ENCODE measurements at places on chromosomes 13 and 19.

GRCh38 chr13:75251188-75251587, 230.8 kb downstream of the TBC1D4 start:
- DNase-seq = no peak

GRCh38 chr13:111948281-111948680, 118.7 kb upstream of the SOX1 start:
- no peak for DNase-seq

DNA sequence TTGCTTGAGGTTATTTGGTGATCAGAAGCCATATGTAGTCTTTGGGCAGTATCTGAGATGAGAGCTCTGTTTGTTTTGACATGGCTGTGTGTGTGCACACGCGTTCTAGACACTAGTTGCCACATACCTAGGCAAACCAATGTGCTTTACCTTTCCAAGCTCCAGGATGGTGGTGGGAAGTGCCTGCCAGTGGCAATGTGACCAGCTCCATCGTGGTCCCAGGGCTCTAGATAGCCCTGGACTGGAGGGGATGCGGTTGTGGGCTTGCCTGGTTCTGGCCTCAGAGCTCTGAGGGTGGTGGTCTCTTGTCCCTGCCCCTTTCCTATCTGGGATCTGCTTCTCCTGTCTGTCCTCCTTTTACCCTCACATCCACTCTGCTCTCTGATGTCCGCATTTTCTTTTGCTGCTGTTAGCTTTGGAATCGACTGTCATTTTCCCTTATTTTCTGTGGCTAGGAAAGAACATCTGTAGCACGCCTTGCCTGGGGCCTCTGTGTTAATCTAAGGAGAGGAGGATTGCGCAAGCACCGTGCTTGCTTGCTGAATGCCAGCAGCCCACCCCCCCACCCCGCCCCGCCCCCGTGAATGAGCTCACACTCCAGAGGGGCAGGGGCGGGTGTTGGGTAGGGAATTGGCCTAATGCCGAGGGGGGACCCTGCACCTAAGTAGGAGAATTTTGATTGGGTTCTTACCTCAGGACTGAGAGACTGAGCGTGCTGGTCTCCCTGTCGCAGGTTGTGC, 89.5 kb downstream of the ARHGEF7 start:
- peak; percentile 51 for DNase-seq

DNA sequence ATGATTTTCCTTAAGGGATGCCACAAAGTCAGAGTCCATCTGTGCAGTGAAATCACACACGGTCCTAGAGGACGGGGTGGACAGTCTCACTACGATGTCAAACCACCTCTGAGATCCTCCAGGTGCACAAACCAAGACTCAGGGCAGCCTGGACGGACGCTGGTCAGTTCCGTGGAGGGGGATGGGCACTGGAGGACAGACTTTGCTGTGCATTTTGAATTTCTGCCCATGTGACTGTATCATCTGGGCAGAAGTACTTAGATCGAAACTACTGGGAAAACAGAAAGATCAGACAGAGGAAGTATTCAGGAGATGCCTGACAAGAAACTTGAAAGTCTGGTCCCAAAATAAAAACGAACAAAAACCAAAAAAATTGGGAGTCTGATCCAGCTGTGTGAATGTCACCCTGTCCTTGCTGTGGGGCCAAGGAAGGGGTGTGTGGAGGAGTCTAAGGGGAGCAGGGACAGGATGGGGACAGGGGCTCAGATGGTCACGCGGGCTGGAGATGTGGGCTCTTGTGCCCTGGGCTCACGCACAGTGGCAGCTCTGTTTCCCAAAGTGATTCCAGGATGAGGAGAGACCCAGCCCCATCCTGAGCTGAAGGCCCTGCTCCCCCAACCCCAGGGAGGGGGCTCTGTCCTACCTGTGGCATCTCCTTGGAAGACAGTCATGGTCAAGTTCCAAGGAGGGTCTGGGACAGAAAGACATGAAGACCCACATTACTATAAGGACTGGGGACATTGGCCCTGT, 1.5 kb downstream of the SIGLEC8 start:
- no peak for DNase-seq

DNA sequence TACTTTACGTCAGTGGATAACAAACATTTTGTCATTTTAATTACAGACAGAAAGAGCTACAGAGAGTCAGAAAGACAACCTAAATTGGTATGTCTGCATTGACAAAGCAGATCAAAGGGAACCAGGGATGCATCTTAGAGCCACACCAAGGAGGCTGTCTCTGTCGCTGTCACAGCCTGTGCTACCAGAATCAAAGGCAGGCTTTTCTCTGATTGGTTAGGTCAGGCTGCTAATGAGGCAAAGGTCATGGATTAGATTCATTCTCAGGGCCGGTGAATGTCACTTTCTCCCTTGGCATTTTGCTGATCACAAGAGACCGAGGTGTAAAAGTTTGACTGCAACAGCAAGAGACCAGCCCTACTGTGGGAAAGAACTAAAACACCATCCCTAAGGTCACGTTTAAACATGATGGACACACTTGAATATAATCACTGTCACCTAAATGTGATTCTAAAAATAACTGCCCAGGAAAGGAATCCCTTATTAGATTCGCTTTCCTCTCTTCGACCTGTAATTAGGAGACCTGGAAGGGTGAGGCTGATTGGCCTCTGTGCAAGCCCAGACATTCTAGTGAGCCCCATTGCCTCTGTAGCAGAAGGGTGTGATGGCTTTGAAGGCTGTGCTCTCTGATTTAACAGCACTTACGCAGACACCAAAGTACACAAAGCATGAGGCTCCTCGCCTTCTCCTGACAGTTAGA, 314.4 kb upstream of the NBEA start:
- no peak for DNase-seq

DNA sequence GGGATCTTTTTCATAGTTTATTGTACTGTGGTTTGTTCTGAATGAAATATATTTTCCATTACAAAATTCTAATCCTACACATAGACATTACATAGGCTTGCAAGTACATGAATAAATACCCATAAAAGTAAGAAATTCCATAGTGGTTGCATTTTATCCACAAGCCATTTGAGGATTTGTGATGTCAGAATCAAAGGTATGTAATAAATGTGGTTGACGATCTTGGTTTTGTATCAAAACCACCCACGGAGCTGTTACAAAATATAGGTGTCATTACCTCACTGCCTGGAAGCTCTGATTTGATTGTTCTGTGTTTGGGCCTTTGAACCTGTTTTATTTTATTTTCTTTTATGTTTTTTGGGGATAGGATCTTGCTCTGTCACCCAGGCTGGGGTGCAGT, 125.1 kb downstream of the NALCN start:
- no peak for DNase-seq

GRCh38 chr13:50635504-50635903, 208.0 kb downstream of the DLEU7 start:
- DNase-seq = no peak

- no peak for DNase-seq
Measured at GRCh38 chr19:18778826-18779495, 12.1 kb downstream of the COMP start.

- no peak for DNase-seq
Measured at GRCh38 chr13:55576389-55576788, 1564.3 kb upstream of the PRR20A start.

GRCh38 chr19:16920816-16921529, 32.2 kb downstream of the F2RL3 start:
- peak; percentile 79 for DNase-seq

DNA sequence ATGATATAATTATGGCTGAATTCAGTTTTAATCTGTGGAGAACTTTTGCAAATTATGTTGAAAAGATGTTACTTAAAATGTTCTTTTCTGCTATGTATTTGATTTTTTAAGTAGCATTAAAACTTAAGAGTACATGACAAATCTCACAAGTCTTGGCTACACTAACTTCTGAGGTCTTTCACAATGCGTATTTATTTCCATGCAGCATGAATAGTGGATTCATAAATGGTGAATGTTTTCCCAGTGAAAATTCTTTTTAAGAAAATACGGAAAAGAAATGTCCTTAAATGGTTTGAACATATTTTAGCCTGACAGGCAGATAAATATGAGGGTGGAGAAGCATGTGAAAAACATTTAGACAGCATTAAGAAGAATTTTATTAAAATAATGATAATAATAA, 30.2 kb downstream of the GARRE1 start:
- no peak for DNase-seq

GRCh38 chr19:39483141-39483540, 2.5 kb downstream of the TIMM50 start:
- DNase-seq = no peak

- no peak for DNase-seq
Measured at GRCh38 chr13:78065141-78065540, 146.5 kb upstream of the EDNRB start.

DNA sequence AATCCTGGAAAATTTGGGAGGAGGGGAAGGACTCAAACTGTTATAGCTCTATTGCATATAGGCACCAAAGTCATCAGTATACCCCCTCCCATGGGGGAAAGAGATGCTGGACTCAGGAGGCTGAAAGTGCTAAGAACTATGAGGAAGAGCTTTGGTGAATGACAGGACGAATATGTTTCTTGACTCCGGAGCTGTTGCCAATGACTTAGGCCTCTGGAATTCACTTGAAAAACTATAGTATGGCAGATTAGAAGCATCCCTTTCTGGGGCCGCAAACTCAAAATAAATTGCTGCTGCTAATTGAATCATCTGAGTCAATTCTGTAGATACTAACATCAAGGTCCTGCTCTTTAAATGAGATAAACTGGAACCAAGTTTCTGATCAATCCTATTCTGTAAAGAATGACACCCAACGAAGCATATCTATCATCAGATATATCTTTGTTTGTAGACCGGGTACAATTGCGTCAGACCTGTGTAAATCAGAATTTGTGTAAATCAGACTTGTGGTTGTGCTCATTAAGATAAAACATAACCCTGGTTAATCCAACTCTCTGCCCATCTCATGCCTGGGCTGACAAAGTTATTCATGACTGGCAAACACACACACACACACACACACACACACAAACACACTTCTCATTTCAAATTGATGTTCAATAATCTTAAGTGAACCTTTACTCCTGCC, 1793.8 kb upstream of the PCDH20 start:
- DNase-seq = no peak

DNA sequence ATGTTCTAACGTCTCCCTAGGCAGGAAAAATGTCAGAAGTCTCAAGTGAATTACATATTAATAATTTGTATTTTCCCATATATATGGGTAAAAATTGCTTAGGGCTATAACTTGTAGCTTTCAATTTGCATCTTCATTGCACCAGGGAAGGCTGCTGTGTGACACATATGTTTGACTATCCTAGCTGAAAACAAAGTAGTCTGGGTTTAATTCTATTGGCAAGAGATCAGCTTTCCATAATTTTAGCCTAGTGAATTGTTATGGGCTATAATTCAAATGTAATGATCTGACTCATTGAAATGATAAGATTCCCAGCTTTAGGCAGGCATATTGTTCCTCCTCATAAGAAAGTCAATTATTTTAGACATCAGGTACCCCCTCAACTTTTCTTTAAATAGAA, 553.1 kb downstream of the DCT start:
- DNase-seq = no peak

- no peak for DNase-seq
Measured at GRCh38 chr19:40630571-40631160, 29.5 kb downstream of the LTBP4 start.

DNA sequence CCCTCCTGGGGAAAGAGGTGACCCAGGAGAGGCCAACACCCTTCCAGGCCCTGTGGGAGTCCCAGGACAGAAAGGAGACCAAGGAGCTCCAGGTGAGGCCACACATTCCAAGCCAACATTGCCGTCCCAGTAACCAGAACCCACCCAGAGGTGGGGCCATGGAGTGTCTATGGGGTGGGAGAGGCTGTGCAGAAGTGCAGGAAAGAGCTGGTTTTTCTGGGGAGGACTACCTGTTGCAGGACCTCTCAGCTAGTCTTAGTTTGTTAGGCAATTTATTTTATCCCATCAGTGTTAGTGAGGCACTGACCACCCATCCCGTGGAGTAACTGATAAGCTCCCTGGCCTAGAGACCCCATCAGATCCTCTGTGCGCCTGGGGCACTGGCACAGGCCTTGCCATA, 66.1 kb downstream of the RAB20 start:
- DNase-seq = no peak

DNA sequence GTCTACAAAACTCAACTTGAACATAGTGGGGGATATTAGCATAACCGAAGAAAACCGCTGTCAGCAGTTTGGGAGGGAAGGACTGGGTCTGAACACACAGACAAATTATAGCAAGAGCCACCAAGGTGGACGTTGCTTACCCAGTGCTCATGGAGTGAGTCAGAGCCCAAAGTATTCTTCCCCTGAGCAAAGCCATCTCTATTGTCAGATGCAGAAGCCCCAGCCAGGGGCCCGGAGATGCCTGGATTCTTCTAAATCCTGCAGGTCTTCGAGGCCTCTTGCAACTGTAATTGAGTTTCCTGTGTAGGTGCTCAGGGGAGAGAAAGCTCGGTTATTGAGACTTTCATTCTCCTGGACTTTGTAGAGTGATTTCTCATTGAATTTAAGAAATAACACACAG, 384.5 kb downstream of the IRS2 start:
- DNase-seq = no peak

DNA sequence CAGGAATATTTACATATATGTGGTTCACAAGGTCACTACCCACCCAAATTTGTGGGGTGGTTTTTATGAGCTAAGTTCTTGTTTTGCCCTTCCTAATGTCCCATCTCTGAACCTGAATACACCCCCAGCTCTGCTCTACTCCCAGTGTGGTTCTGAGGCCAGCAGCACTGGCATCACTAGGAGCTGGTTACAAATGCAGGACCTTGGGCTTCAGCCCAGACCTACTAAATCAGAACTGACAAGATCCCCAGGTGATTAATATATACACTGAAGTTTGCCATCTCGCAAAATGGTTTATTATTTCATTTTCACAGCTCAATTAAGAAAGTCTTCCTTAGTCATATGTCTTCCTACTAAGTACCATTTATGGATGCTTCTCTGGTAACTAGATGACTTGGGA, 67.9 kb downstream of the FOXO1 start:
- no peak for DNase-seq

GRCh38 chr13:23391752-23392151, 41.8 kb downstream of the SACS start:
- no peak for DNase-seq

- no peak for DNase-seq
Measured at GRCh38 chr13:44637581-44637980, 61.5 kb upstream of the TSC22D1 start.

DNA sequence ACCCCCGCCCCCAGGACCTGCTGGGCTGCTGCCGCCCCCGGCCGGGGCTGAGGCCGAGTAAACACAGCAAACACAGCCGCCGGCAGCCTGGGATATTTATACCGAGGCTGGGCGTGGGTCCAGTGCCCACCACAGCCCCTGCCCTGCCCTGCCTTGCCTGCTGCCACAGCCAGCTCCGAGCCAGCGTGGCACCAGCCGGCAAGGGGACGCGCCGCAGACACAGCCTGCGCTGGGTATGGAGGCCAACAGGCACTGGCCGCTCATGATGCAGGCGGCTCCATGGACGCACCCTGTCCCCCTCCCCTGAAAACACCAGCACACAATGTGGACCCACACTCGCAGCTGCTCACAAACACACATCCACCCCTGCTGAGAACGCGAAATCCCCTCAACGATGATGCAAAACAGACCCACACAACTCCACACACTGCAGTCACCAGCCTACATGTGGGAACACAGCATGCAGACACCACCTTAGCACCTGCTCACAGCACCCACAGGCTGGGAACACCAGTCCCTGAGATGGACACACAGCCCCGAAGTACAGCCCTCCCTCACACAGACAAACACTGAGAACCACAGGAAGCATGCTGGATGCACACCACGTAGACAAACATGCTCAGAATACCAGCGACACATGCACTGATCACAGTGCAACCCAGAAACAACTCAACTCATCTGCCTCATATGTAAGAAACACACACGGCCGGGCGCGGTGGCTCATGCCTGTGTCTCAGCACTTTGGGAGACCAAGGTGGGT, 16.2 kb downstream of the CCDC97 start:
- DNase-seq = no peak
